MCF 10A (cell line): ENCODE measurements at places on chromosomes 6 and 20.

DNA sequence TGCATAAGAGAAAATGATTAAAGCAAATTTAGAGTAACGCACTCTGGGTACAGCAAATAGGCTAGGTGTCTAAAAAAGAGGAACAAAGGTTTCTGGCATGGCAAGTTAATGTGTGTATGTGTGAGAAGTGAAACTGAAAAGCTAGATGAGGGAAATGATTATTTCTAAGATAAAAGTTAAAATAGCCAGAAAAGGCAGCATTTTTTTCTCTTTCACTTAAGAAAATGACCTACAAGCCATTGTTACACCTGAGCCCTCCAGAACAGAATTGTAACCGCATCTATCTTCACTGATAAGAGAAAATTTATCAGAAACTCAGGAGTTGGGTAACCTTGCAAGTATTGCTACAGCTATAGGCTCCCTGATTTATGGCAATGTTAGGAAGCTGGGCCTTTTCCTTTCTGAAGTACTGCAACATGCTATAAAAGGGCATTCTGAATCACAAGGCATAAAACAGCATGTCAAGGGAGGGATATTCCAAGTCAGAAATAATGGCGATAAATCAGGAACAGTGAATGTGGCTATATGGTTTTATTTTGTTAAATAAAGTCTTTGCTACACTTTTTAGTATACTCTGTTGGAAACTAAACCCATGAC lies 395.3 kb downstream of the TBC1D32 start:
- DNase-seq = no peak

DNA sequence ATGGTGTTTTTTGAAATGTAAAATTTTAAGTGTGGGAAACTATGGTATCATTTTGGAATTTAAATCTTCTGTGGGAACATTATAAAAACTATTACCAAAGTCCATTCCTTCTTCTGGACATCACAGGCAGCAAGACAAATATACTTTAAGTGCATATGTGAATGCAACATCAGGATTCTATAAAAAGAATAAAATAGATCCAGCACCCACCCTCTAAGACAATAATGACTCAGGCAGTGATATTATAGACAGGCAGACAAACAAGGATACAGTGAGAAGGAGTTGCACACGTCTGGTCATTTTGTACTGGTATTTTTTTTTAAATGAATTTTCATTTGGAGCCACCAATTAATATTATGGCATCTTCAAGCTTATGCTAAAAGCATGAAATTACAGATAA lies 21.1 kb upstream of the NEDD9 start:
- DNase-seq = no peak

DNA sequence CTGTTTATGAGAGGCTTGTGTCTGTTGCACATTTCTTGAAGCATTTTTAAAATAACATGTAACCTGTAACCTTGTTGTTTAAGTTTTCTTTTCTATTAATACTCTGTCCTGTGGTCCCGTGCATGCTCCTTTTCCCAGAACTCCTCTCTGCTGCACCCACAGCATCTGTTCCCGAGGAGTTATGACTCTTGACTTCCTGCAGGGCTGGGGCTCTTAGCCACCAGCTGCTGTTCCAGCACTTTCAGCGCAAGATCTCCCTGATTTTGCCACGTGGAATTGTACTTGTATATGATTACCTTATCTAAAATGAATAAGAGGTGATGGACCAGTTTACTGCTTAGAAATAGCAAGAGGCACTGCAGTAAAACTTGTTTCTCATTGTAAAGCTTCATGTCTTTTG lies 150.6 kb downstream of the QKI start:
- no peak for DNase-seq

- no peak for DNase-seq
These were observed 88.1 kb downstream of the FOXC1 start for GRCh38 chr6:1697688-1698351.

GRCh38 chr20:4045082-4045481 lies 29.7 kb upstream of the RNF24 start:
- no peak for DNase-seq

DNA sequence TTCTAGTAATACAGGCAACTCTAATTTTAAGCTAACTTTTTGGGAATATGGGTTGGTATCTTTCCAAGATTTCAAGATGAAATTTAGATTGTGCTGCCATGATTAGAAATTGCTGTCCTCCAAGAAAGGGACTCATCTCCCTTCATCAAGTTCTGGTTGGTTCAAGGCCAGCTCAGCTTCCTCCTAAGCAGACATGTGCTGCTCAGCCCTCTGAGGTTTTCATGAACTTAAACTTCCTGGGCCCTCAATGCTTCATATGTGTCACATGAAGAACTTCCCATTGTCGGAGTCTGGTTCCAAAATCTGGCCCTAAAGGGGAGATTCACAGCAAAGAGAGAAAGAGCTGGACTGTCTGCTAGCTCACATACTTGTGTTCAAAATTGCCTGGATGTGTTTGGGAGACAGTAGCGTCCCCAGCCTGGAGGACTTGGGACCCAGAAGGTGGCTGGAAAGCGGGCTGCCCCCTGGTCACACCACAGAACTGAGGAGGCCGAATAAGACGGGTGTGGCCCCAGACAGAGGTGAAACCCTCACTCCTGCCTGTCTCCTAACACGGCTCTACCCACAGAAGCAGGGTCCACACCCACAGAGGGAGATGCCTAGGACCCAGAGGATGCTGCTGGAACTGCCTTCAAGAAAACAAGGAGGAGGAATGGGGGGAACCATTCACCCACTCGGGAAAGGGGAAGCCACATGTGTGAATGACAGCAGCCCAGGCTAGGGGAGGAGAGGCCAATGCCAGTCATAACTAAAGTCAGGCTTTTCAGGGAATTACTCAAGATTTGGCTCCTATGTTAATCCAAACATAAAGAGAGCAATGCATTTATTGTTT lies 54.3 kb upstream of the GPR31 start:
- DNase-seq = no peak

DNA sequence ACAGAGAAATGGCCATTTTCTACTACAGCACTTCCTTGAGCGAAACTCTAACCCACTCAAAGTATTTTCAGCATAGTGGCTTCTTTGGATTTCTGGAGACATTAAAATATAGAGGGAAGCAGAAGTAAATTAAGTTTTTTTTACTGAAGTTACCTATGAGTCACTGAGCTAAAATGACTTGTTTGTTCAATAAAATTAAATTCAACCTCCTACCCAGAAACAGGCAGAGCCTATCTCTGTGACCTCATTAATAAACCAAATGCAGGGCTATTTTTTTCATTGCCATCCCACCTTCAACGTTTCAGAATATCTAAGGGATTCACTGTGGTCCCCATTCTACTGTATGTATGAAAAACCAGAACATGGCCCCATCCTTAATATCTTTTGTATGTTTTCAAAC lies 133.0 kb downstream of the MTFR2 start:
- DNase-seq = no peak

GRCh38 chr6:136790411-136791295 lies 1.6 kb downstream of the MAP3K5 start:
- DNase-seq = peak; percentile 18

- no peak for DNase-seq
These were observed 92.8 kb upstream of the SASH1 start for GRCh38 chr6:148249679-148250375.

DNA sequence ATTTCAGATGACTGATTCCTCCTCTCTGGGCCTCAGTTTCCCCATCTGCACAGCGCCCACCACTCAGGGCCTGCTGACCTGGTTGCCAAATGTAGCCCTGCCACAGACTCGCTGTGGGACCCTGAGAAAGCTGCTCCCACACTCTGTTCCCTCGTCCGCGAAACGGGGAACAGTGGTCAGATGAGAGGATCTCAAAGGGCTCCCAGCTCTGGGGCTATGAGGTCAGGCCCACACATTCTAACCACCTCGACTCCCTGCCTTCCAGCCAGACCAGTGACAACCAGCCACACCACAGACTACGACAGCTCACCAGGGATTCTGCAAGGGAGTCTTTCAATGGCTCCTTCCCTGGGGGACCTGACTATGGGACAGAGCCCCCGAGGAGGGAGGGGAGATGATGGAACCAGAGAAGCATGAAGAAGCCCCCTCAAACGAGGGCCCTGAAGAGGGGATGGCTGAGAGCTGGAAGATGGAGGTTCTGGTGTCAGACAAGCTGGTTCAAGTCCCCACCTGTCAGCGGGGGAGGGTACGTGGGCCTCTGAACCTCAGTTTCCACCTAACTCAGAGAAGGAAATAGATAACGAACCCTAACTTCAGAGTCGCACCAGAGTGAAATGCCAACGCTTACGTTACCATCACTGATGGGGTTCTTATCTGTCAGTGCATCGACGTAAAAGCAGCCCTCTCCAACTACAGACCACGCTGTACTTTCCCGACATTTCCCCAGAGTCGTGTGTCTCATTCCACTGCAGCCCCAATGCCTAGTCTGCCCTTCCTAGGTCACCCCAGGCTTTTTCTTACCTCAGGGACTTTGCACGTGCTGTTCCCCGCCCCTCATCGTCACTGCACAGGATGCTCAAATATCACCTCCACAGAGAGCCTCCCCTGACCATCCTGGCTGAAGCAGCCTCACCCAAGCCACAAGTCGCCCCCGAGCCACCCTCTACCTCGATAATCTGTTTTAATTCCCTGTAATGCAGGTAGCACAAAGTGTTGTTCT lies 60.5 kb downstream of the PREX1 start:
- DNase-seq = no peak

DNA sequence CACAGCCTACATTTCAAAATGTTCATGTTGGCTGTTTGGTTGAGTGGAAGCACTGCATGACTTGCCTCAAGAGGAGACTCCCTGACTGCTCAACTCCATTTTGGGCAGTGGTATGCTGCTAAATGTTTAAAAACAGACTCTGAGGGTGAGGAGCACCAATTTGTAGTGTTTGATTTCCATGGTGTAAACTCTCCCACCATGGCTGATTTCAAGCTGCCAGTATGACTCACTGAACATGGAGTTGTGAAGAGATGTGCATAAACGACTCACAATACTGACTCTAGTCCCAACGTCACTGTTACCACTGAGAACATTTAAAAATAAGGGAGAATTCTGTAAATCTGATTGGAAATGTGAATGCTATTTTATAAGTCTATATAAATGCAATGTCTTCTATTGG lies 70.4 kb downstream of the BACH2 start:
- no peak for DNase-seq

GRCh38 chr6:50707652-50708300 lies 5.5 kb upstream of the TFAP2D start:
- DNase-seq = no peak
